Activated CD4-positive, alpha-beta T cell treated with anti-CD3 and anti-CD28 coated beads for 36 hours (primary cell): ENCODE measurements at places on chromosomes 12 and 14.

GRCh38 chr12:116306968-116307367, 29.5 kb upstream of the MED13L start:
- no peak for DNase-seq

DNA sequence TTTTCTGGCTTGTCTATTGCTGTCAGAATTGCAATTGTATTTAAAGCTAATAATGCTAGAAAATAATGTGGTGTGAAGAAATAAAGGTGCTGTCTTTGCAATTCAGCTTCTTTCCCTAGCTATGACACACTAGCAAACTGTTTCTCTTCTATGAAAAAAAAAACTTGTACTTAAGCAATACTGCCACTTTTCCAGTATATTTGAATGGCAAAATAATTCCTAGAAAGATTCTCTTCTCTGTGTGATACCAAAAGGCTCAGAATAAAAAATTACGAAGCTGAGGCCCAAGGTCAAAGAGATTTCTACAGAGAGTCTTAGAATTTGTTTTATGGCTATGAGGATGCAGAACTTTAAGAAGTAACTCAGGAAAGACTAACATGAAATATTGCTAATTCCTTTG, 235.5 kb downstream of the ADAMTS20 start:
- DNase-seq, result no peak

DNA sequence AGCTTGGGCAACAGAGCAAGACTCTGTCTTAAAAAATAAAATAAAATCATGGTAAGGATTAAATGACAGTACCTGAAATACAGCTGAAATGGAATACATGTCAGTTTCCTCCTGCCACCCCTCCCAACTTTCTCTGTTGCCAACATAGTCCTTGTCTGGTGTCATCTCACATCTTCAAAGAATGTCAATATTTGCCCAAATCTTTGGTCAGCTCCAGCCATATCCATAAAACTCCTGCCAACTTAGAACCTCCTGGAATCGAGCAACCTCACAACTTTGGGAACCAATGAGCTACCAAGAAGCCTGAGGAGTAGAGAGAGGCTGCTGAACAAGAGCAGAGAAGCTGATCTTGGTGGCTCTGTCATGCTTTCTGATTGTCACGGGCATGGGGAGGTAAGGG, 10.8 kb upstream of the LRRC10 start:
- DNase-seq, result no peak

DNA sequence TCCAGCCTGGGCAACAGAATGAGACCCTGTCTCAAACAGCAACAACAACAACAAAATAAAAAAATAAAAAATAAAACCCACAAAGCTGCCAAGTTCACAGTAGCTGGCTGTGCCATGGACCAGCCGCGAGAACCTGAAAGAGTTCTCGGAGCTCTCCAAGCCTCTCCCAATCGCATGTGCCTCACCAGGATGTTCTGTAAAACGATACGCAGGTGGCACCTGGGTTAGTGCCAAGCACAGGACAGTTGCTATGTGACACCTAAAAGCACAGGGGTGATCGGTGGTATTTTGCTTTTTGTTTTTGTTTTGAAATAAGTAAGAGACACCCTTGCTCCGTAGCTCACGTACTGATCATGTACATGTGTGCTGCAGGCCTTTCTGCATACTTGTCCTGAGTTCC, 52.4 kb downstream of the RFLNA start:
- DNase-seq, result no peak

- DNase-seq, result no peak
Measured at GRCh38 chr12:57745485-57745881, 644 bp downstream of the TSPAN31 start.

GRCh38 chr12:106288494-106289195, 13.9 kb upstream of the TCP11L2 start:
- peak; percentile 72 for DNase-seq

GRCh38 chr14:64663174-64663573, 41.0 kb upstream of the PLEKHG3 start:
- no peak for DNase-seq

GRCh38 chr12:63083046-63083445, 68.0 kb downstream of the AVPR1A start:
- DNase-seq, result no peak

DNA sequence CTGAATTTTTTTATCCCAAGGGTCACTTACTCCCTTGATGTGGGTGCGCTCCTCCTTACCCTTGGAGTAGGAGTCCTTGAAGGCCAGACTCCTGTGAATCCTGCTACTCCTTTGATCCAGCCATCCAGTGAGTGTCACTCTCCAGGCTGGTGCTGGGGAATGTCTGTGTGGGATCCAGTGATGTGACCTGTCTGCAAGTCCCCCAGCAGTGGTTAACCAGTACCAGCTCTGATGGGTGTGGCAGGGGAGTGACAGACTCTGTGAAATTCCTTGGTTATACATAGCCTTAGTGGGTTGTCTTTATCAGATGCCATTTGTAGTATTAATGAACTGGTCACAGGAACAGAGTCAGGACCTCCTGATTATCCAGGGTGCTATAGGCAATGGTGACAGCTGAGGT, 409.5 kb upstream of the LMO3 start:
- no peak for DNase-seq

- no peak for DNase-seq
Measured at GRCh38 chr14:96055753-96056508, 16.8 kb downstream of the C14orf132 start.

DNA sequence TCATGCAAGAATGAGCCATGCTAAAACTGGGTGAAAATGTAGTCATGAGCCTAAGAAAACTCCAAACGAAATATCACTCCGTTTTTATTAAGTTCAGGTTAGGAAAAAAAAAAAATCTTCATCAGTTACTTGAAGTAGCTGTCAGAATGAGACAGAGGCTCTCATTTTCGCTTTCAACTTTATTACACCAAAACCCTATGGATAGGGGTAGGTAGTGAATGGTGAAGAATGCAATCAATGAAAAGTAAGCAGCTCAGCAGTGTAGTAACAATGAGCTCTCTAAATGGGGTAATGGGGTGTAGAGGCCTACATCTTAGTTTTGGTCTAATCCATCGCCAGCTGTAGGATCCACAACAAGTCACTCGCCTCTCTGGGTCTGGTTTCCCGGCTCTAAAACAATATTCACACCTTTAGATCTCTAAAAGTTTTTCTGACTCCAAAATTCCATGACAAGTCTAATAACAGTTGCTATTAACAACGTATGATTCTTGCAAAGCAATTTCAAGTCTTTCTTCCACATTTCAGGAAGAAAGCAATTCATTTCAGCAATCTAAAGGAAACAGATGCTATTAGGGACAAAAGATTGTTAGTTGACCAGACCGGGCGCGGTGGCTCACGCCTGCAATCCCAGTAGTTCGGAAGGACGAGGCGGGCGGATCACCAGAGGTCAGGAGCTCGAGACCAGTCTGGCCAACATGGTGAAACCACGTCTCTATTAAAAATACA, 1.7 kb downstream of the BTBD7 start:
- no peak for DNase-seq

GRCh38 chr14:68896132-68896531, 83.0 kb downstream of the ACTN1 start:
- no peak for DNase-seq

DNA sequence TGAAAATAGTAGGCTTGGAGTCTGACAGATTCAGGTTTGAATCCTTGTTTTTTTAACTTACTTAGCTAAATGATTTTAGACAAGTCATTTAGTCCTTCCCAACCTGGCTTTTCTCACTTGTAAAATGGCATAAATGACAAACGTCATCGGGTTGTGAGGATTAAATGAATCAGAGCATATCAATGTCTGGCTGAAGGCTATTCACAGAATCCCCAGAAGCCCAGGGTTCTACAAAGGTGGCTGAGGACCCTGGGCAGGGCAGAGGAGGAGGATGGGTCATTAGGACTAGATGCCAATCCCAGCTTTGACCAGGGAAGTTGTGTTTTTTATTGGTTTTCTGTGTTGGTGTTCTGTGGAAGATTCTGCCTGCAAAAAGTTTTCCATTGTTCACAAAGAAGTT, 7.6 kb upstream of the PTPRB start:
- DNase-seq, result no peak

GRCh38 chr14:21320913-21321312, 41.0 kb downstream of the RPGRIP1 start:
- DNase-seq, result no peak
